ENCODE measurements at places on chromosomes 7 and 10.

GRCh38 chr7:100896732-100897608, 1.3 kb upstream of the ACHE start:
- no peak for DNase-seq

DNA sequence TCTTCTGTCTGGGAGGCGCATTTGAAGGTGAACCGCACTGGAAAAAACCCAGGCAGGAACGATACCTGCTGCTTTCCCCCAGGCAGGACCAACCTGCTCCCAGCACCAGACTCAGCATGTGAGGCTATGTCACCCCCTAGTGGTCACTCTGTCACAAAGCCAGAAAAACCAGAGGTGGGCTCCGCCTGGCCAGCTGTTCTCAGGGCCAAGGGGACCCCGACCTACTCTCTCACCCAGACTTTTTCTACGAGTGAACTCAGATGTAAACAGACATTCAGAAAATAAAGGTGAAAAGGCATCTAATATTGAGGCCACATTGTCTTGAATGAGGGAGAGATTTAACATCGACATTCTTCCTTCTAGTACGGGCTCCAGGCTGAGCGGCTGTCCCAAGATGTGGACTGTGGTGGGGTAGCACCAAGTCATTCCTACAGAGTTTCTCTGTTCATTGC, 117.3 kb downstream of the PRKAG2 start:
- DNase-seq, result no peak

GRCh38 chr7:107469929-107470328, at the start of gene GPR22:
GPR22 (plus strand) TSS chr7:107470057; CDS start chr7:107474061, 4,004 bp downstream.
- DNase-seq, result no peak

GRCh38 chr10:79385392-79385795, 38.1 kb downstream of the PPIF start:
- DNase-seq, result no peak

DNA sequence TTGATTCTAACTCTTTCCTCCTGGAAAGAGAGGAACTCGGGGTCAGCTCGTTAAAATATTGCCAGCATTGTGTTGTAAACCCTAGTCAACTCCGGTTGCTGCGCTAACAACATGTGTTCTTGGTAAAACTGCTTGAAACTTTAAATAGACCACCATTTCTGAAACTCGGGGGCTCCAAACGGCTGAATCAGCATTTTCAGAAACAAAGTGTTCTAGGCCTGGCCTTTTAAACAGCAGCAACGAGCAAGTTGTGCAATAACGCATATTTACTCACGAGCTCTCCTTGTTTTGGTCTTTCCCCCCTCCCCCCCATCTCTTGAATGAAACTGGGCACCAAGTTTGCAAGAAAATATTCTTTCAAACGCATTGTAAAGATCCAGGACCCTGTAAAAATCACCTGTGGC, 9.2 kb upstream of the GRB10 start:
- no peak for DNase-seq

GRCh38 chr7:27169658-27170425, 4.3 kb downstream of the HOXA10 start:
- DNase-seq, result peak; percentile 57

GRCh38 chr7:151435103-151435916, 4.6 kb downstream of the CRYGN start:
- no peak for DNase-seq

- DNase-seq, result no peak
These were observed 52.0 kb upstream of the SMNDC1 start for GRCh38 chr10:110356628-110357245.
